Substantia nigra (tissue), 51 donors: ENCODE measurements at places on chromosomes 5 and 9.

- DNase-seq, result no peak
These were observed 220.6 kb downstream of the TRIM36 start for GRCh38 chr5:114948986-114949621.

DNA sequence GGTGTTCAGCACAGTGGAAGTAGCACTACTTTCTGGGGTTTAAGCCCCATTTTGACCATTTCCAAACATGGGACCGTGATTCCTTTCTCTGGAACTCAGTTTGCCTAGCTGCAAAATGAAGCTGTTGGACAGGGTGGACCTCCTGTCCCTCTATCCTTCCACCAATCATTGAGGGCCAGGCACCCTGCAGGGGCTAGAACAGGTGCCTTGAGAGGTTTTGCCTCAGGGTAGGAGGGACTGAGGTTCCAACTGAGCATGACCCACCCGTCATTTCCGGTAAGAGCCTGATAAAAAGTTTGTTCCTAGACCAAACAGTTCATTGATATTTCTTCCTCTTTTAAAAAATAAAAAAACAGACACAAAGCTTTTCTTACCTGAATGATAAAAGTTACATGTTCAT is 116.5 kb downstream of the MVB12B start:
- no peak for DNase-seq

- DNase-seq, result no peak
These were observed 368.1 kb downstream of the KIF4B start for GRCh38 chr5:155381654-155382053.

GRCh38 chr9:101738566-101739183 is at the start of gene GRIN3A:
TSS of gene GRIN3A (minus strand) at chr9:101738647. CDS start at chr9:101737979, 668 bp downstream.
- DNase-seq, result no peak

DNA sequence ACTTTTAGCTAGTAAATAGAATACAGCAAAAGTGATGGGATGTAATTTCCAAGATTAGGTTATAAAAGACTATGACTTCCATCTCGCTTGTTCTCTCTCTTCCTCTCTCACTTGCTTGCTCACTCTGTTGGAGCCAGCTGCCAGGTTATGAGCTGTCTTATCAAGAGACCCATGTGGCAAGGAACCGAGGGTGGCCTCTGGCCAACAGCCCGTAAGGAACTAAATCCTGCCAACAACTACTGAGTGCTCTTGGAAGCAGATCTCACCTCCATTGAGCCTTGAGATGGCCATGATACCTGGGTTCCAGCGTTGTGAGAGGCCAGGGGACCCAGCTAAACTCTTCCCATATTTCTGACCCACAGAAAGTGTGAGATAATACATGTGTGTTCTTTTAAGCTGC is 636.1 kb downstream of the ACTL7B start:
- no peak for DNase-seq

- DNase-seq, result no peak
These were observed 106.8 kb upstream of the FCN2 start for GRCh38 chr9:134773842-134774241.

GRCh38 chr5:150496534-150496933 is 11.4 kb upstream of the NDST1 start:
- no peak for DNase-seq

GRCh38 chr5:157513182-157513581 is 53.2 kb downstream of the NIPAL4 start:
- no peak for DNase-seq

DNA sequence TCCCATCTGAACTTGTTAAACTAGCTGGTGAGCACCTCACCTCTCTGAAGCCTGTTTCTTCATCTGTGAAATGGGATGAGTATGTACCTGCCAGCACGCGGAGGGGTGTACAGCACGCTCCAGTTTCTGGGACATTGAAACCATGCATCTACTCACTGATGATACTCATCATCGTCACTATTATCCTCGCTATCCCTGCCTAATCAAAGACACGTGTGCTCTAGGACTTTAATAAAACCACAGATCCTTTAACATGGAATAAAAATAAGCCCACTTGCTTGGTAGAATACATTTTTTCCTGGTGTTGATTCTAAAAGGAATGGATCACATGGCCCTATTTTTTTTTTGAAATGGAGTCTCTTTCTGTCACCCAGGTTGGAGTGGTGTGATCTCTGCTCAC is 37.3 kb upstream of the POMT1 start:
- no peak for DNase-seq

DNA sequence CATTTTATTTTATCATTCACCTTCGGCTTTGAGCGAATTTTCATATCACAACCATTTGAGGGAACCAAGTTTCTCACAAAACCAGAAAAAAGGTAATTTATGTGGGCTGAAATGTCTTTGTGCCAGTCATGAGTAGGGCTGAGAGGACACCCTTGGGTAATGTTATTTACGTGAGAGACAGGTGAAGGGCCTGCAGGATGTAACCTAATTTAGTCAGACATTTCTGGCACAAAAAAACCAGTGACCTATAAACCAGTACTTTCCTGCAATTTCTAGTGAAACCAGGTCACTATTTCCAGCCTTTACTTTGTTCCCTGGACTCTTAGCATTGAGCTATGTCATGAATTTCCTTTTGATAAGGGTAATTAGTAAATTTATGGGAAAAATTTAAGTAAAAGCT is 17.2 kb upstream of the CCDC112 start:
- DNase-seq, result no peak

- DNase-seq, result no peak
These were observed 39.4 kb downstream of the MRPL36 start for GRCh38 chr5:1760231-1760630.
